NCI-H748 treated with DMSO at 0.1 percent for 48 hours (cell line): ENCODE measurements at places on chromosomes 4 and X.

- no peak for DNase-seq
Measured at GRCh38 chr4:107835406-107835805, 10.7 kb downstream of the SGMS2 start.

DNA sequence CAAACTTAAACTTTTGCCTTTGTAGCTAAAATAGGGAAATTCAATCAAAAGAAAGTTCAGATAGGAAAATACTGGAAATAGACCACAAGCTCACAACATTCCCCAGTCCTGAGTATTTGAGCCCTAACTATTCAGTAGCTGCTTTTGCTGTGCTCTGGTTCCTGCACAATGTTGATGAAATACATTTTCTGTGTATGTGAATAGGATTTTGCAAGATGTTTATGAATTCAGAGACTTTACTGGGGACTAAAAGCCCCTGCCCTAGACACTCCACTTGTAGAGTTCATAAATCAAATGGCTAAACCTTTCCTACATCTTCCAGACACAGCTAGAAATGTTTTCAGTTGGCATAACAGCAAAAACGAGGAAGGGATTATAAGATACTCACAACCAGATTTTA, 105.9 kb downstream of the FBXO8 start:
- no peak for DNase-seq

DNA sequence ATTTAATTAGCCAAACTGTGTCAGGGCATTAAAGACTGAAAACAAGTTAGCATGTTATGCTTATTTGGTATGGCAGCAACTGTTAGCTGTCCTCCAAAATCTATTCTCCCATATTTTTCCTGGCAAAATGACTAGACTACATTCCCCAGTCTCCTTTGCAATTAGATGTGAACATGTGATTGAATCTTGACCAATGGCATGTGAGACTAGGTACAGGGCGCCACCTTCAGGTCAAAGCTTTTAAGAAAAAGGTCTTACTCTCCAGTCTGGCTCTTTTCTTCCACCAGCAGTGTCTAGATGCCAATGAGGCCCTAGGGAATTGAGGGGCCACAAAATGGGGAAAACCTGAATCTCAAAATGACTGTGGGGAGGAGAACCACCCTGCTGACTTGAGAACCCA, 408.2 kb downstream of the SMARCA1 start:
- DNase-seq: no peak

DNA sequence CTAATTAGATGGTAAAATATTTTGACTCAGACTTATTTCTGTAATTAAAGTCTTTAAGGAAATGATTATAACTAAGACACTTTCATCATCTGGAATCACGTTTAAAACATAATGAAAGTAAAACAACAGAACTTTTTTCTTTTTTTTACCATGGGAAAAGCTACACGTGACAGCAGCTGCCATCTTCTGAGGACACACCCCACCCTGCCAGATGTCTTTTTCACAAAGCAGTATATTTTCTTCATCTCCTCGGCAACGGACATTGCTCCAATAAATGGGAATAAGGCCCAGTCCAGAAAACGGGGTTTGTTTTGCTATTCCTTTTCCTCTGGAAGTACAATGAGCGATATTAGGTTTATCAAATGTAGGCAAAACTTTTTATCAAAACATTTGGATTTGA, 17.5 kb downstream of the PRSS12 start:
- DNase-seq: no peak

GRCh38 chr4:15194520-15194919, 192.2 kb downstream of the CPEB2 start:
- DNase-seq: no peak

DNA sequence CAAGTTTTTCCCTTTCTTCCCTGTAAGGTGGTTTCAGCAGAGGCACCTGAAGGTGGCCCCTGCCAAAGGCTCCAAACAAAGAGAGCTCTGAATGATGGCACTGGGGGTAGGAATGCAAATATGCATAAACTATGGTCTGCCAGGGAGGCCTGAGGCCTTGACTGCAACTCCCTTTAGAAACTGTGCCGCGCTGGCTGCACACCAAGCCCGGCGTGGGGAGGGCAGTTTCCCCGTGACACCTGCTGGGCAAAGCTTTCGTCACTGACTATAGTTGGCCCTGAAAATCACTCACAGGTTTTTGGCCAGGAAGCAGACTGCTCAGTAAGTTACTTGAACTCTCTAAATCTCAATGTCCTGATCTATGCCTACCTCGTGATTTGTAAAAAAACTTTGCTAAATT, 97.8 kb upstream of the ATOH1 start:
- DNase-seq: no peak

DNA sequence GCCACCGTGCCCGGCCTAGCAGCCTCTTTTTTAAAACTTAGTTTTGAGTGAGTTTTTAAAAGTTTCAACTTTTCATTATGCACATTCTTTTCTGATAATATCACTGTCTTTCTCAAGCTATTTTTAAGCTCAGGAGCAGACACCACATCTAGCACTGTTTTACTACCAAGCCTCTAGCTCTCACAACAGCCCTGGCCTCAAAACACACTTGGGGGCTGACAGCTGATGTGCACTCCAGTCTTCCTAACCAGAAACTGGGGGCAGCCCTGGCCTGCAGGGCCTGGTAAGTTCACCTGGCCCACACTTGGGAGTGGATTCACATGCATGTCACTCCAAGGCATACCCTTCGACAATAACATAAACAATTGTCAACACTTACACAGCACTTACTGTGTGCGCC, 34.0 kb downstream of the CENPU start:
- no peak for DNase-seq

DNA sequence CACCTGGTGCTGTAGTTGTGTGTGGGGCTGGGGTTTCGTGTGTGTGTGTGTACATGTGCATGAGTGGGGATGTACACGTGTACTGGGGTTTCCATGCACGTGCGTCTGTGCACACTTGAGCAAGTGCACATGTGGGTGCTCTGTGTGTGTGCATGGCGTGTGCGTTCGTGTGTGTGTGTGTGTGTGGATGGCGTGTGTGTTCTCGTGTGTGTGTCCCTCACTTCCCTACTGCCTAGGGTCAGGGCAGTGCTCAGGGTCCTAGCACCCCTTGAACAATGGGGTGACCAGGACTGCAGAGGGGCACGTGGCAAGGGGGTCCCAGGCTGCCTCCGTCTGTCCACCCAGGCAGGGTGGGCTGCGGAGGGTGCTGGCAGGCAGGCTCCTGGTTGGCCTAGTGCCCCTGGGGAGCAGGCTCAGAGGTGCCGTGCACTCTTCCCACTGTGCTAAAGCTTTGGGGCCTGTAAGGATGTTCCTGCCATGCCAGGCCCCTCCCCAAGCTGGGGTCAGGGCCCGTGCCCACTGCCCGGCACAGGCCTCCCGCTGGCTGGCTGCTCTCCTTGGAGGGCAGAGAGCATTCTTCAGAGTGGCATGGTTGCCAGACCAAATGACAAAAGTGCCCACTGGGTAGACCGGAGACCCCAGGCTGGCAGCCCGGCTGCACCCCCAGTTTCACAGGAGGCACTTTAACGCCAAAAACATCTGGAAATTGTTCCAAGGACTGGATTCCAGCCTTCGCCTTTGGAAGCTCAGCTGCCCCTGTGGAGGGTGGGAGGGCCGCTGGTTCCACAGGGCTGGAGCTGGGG, 29.1 kb downstream of the FGFRL1 start:
- DNase-seq: no peak

- DNase-seq: no peak
Measured at GRCh38 chrX:78106651-78106986, 2.6 kb downstream of the PGK1 start.

- DNase-seq: no peak
Measured at GRCh38 chrX:82342531-82342930, 1140.6 kb downstream of the SH3BGRL start.

- no peak for DNase-seq
Measured at GRCh38 chrX:19947612-19948011, 43.2 kb downstream of the BCLAF3 start.

GRCh38 chr4:99808260-99808857, 8.3 kb upstream of the DAPP1 start:
- DNase-seq: peak; percentile 28

- no peak for DNase-seq
Measured at GRCh38 chr4:159017323-159018026, 85.4 kb upstream of the RAPGEF2 start.

DNA sequence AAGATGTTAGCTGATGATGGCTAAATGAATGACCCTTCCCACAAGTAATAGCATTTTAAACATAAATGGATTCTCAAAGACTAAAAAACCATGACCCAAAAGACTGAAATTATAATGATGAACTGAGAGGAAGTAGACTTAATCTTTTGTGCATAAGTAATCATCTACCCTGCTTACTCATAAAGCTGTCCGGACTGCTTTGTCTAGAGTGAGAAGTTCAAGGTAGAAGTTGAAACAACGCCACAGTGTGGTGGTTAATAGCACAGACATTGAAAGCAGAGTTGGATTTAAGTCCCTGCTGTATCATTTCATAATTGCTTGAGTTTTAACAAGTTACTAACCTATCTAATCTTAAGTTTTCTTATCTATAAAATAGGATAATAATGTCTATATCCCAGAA, 346.6 kb downstream of the CENPC start:
- no peak for DNase-seq

DNA sequence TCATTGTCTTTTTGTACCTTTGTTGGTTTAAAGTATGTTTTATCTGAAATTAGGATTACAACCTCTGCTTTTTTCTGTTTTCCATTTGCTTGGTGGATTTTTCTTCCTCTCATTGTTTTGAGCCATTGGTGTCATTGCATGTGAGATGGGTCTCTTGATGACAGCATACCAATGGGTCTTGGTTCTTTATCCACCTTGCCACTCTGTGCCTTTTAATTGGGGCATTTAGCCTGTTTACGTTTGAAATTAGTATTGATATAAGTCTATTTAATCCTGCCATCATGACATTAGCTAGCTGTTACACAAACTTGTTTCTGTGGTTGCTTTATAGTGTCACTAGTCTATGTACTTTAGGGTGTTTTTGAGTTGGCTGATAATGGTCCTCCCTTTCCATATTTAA, 145.7 kb downstream of the GUCY2F start:
- DNase-seq: no peak

- DNase-seq: no peak
Measured at GRCh38 chrX:138765051-138765450, 53.5 kb upstream of the FGF13 start.

DNA sequence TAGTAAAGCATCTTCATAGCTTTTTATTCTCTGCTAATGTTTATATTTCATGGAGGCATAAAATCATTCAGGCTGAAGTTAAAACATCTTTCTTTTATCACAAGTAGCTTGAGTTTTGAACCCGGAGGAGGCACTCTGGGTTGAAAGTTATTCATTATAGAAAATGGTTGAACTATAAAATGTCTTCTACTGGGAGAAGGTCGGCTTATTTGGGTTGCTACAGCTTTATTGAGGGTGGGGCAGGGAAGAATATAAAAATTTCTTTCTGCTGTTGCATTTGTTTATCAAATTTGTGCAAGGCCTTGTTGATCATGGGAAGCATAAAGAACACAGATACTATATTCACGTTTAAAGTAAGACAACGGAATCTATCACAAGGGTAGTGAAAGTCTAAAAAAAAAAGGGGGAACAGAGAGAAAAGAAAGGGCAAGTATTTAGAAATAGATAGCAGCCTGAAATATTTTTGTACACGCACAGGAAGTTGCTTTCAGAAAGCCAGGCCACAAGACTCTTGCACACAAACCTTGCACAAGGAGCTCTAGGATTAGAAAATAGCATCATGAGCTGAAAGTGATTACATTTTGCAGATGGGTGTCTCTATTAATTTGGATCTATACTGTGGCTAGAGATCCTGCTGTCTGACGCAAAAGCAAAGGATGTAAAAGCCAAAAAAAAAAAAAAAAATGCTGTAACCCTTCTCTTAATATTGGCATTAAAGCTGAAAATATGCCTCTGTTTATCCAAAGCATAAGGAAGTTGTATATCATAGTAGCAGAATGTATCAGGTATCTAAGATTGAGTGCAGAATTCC, 37.2 kb upstream of the FAM9C start:
- DNase-seq: no peak

GRCh38 chr4:69708211-69708610, 52.2 kb downstream of the SULT1B1 start:
- no peak for DNase-seq

- DNase-seq: no peak
Measured at GRCh38 chrX:50638123-50638522, 167.5 kb upstream of the DGKK start.

DNA sequence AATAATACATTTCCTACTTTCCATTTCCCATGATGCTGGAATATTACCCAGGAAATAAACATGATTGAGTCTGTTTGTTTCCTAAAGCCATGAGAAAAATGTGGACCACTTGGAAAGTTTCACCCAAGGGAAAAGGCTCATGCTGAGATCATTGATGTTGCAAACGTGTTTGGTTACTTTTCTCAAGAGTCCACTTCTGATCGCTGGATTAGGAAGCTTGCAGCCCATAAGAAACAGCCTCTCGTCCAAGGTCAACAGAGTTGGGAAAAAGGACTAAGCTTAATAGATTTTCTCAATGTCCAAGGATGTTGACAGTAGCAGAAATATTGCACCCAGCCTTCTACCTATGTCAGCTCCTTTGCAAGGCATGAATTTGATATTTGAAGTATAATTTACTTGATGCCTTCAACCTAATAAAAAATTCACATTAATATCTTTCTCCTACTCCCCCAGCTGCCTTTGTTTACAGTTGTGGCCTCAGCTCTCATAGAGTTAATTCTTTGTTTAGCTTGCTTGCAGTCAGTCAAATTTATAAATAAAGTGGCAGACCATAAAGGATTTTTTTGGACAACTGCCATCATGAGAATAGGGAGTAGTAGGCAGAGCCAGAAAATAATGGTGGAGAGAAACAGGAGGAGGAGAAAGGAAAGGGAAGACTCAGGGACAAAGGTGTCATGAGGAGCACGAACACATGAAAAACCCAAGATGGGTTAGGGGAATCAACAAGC, 65.6 kb upstream of the BLTP1 start:
- DNase-seq: no peak

- DNase-seq: peak; percentile 10
Measured at GRCh38 chr4:154618708-154619315, 6.4 kb upstream of the FGG start.

GRCh38 chrX:133918361-133918771, 67.0 kb downstream of the GPC3 start:
- no peak for DNase-seq

DNA sequence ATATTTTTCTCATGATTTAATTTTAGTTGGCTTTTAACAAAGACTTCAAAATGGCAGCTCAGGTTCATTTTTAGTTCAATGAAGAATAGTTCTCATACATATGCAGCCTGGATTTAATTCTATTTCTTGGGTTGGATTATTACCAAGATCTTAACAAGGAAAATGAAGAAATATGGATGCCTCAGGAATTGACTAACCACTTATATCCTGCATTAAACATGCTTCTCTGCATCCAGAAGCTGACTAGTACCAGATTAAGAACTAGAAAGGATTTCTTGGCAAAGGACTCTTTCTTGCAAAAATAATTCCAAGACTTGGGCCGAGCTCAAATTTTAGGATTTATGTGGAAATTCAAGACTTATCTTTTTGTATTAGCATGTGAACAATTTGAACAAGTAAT, 5.6 kb upstream of the KLHL2 start:
- no peak for DNase-seq

DNA sequence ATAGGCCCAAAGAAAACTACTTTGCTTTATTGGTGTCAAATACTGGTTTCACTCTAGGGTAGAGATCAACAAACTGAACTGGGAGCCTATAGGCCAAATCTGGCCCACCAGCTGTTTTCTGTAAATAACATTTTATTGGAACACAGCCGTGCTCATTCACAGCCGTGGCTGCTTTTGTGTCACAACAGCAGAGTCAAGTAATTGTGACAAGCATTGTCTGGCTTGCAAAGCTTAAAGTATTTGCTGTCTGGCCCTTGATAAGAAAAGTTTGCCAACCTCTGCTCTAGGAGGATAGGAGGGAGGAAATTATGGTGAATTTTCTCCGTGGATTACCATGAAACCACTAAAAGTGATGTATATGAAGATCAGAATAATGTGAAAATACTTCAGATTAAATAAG, 53.4 kb downstream of the GPAT3 start:
- DNase-seq: no peak
